SK-MEL-5 (cell line): ENCODE measurements at places on chromosomes 4 and X. TPM values are rescaled to one million over a fixed set of nuclear protein-coding genes. Genes with fewer than 3 reads are reported as not detected.

DNA sequence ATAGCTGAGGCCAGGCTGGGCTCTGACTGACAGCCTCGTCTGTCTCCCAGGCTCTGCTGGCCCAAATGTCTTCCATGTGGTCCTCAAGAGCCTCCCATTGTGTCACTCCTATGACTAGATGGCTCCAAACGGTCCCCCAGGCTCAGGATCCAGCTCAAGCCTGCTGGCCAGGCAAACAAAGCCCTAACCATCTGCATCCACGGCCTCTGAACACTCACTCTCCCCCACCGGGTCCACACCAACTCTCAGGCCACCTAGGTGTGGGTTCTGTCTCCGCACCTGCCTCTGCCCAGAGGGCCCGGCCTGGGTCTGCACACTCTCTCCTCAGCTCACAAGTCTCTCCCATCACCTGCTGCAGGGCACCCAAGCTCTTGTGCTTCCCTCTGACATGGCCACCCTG is 52.9 kb downstream of the JAKMIP1 start:
- no peak for DNase-seq

DNA sequence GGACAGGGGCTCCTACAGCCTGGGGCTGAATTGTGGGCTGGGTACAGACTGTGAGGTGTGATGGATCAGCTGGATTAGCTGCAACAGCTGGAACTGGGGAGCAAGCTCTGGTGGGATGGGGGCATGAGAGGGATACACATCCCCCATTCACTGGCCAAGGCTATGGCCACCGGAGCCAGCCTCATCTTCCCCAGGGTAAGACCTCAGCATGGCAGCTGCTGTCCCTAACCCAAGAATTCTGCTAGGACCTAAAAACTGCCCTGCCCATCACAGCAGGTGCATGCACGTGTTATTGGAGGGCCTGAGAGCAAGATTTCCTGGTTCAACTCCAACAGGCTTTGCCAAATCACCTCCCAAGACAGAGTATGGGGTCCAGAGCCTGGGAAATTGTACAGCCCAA is 258.6 kb upstream of the AGTR2 start:
- DNase-seq, result no peak

- DNase-seq, result no peak
These were observed 284.8 kb upstream of the TENM3 start for GRCh38 chr4:181958446-181958845.

PDLIM3 gene
- total RNA-seq, result 73.2 and 79.0 TPM in 2 replicates

ARHGAP6 gene
- total RNA-seq, result 0.16 and 0.21 TPM in 2 replicates

AWAT2 gene
- not detected in 2 replicates for total RNA-seq

PDCL2 gene
- total RNA-seq, result not detected in 2 replicates

PF4V1 gene
- total RNA-seq, result not detected in 2 replicates
